ENCODE measurements at places on chromosomes 16 and 17. TPM values are rescaled to one million over a fixed set of nuclear protein-coding genes. Genes with fewer than 3 reads are reported as not detected.

Gene RASD1
- polyA plus RNA-seq, result 17.4 TPM

DNA sequence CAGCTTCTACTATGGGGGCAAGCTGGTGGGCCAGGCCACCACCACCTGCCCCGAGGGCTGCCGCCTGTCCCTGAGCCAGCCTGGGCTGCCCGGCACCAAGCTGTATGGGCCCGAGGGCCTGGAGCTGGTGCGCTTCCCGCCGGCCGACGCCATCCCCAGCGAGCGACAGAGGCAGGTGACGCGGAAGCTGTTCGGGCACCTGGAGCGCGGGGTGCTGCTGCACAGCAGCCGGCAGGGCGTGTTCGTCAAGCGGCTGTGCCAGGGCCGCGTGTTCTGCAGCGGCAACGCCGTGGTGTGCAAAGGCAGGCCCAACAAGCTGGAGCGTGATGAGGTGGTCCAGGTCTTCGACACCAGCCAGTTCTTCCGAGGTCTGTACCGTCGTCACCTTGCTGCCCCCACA lies 19.5 kb downstream of the IRF8 start:
- no peak overlapping the region for H3K4me3 ChIP-seq
- peaks cover 78% of the 10 kb centered on the region for H3K36me3 ChIP-seq
- H3K27ac ChIP-seq, result no peak overlapping the region
- H3K27me3 ChIP-seq, result no peaks in the 10 kb centered on the region
- DNase-seq, result no peak
- H3K4me1 ChIP-seq, result peaks cover 18% of the 10 kb centered on the region

GRCh38 chr16:70789595-70790447 lies 11.1 kb downstream of the VAC14 start:
- H3K36me3 ChIP-seq, result no peaks in the 10 kb centered on the region
- DNase-seq, result no peak
- H3K4me1 ChIP-seq, result no peaks in the 10 kb centered on the region
- no peak overlapping the region for H3K27ac ChIP-seq
- H3K27me3 ChIP-seq, result no peaks in the 10 kb centered on the region
- H3K4me3 ChIP-seq, result no peak overlapping the region

Gene SDK2
- polyA plus RNA-seq, result 0.21 TPM

DNA sequence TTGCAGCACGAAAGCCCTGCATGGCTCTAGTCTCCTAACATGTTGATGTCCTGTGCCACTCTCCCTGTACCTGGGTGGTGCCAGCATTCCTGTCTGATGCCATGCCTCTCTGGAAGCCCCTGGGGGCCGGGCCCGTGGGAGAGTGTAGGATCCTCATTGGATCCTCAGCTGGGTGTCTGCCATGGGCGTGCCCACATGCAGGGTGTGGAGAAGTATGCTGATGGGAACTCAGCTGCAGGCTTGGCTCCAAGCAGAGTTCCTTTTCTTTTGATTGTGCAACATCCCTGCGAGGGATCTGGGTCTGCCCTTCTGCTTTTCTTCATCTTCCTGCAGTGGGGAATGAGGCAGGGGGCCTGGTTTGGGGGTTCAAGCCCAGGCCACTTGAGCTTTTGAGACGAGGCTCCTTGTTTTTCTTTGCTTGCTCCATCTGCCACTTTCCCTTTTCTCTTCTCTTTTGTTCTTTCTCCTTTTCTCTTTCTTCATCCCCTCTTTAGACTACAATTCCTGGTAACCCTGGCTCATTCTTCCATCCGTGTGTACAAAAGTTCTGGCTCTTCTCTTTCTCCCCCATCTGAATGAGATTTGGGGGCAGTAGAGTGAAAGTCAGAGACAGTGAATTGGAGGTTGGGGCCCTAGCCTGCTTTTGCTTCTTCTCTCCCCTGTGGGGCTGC lies 32.9 kb downstream of the KSR1 start:
- peak; percentile 38 for DNase-seq
- no peaks in the 10 kb centered on the region for H3K36me3 ChIP-seq

DNA sequence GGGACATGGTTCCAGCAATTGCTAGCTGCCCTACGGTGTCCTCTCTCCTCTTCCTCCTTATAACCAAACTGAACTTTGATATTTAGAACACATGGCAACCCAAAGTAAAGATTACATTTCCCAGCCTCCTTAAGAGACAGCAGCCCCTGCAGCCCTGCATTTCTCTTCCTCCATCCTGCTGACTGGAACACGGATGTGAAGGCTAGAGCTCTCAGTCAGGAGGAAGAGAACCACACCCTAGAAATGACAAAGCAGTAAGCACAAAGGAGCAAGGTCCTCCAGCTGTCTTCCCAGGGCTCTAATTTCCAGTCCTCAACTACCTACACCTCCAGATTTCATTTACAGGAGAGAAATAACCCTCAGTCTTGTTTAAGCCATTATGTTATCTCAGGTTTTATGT lies 10.9 kb downstream of the DYNC1LI2 start:
- peaks cover 65% of the 10 kb centered on the region for H3K36me3 ChIP-seq
- H3K4me1 ChIP-seq, result peaks cover 15% of the 10 kb centered on the region
- peak overlapping the region; percentile 76 for H3K27ac ChIP-seq
- H3K4me3 ChIP-seq, result no peak overlapping the region
- no peaks in the 10 kb centered on the region for H3K27me3 ChIP-seq

Gene RHBDL1
- polyA plus RNA-seq, result 6.2 TPM

Gene ADCY9
- 4.3 TPM for polyA plus RNA-seq

Gene CDRT15L2
- polyA plus RNA-seq, result not detected

Gene DRC3
- polyA plus RNA-seq, result 0.54 TPM

DNA sequence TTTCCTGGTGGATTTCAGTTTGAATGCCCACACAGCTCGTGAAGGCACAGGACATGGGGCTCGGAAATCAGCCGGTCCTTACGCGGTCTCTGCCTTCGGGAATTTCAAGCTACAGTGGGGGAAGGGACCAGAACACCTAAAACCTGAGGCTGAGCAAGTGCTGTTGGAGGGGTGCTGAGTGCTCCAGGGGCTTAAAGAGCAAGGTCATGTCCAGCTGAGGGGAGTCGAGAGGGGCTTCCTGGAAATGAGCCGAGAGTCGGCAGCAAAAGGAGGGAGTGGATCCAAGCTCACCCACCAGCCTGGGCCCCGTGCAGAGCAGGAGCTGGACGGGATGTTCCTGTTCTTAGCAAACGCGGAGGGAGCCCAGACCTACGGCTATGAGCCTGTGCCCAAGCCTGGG lies 73.2 kb upstream of the RPL38 start:
- H3K27ac ChIP-seq, result no peak overlapping the region
- no peak overlapping the region for H3K4me3 ChIP-seq
- no peaks in the 10 kb centered on the region for H3K36me3 ChIP-seq
- no peaks in the 10 kb centered on the region for H3K4me1 ChIP-seq
- no peak for DNase-seq

DNA sequence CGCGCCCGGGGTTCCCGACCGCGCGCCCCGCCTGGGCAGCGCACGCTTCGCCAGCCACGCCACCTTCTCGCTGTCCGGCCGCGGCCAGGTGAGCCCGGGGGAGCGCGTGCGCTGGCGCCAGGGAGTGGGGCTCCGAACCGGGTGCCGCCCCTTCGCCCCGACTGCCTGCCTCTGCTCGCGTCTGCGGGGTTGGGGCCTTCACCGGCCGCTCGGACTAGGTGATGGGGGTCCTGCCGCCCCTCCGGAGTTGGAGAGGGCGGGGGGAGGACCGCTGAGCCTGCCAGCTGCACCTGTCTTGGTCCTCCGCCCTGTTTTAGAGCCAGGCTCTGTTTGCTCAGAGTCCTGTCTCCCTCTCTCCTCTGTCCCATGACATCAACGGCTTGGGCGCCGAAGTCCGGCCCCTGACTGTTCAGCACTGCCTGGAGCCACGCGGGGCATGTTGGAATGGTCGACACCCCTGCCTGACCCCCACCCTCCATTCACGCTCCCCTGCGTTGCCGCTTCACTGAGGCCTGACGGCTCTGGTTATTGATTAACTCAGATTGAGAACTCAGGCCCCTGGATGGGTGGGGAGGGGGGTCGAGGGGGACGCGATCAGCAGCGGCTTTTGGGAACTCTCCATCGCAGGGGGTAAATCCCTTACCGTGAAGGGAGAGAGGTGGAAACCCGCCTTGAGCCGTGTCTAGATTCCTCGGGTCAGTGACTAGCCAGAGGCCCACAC lies 748 bp downstream of the SMTNL2 start:
- peak overlapping the region; percentile 46 for H3K4me3 ChIP-seq
- H3K27ac ChIP-seq, result no peak overlapping the region
- no peaks in the 10 kb centered on the region for H3K36me3 ChIP-seq
- H3K27me3 ChIP-seq, result peaks cover 11% of the 10 kb centered on the region
- no peaks in the 10 kb centered on the region for H3K4me1 ChIP-seq

DNA sequence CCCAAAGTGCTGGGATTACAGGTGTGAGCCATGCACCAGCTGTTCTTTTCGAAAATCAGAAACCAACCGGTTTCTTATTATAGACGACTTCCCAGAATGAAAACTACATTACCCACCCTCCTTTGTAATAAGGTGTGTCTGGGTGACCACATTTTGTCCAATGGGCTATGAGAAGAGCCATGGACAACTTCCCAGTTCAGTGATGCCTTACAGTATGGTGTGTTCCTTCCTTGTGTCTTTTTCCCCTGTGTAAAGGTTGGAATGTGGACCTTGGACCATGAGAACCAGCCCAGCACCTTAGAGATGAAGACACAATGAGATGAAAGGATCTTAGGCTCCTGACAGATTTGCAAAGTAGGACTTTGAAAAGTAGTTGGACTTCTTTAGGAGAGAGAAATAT lies 85.0 kb upstream of the ATF7IP2 start:
- peak; percentile 81 for DNase-seq
- H3K27me3 ChIP-seq, result no peaks in the 10 kb centered on the region
- no peaks in the 10 kb centered on the region for H3K36me3 ChIP-seq

GRCh38 chr17:47275245-47275984 lies 21.8 kb downstream of the ITGB3 start:
- no peaks in the 10 kb centered on the region for H3K36me3 ChIP-seq
- no peak overlapping the region for H3K4me3 ChIP-seq
- H3K27me3 ChIP-seq, result no peaks in the 10 kb centered on the region
- H3K27ac ChIP-seq, result peak overlapping the region; percentile 64
- DNase-seq, result no peak

DNA sequence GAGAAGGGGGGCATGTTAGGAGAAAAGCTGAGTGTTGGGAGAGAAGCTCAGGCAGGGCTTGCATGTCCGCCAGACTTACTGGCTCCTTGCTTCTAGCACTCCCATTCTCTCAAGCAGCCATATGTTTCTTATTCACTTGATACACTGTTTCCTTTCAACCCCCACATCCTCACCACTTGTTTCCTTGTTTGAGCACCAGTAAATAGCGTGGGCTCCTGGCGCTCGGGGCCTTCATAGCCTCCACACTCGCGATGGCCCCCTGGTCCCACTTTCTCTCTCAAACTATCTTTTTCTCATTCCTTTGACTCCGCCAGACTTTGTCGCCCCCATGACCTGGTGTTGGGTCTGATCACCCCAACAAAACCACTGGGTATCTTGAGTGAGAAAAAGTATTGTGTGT lies 16.6 kb downstream of the ATP5PD start:
- H3K27ac ChIP-seq, result no peak overlapping the region
- no peaks in the 10 kb centered on the region for H3K36me3 ChIP-seq
- H3K4me1 ChIP-seq, result no peaks in the 10 kb centered on the region
- no peaks in the 10 kb centered on the region for H3K27me3 ChIP-seq
- H3K4me3 ChIP-seq, result no peak overlapping the region

Gene MAF
- polyA plus RNA-seq, result 65.9 TPM

DNA sequence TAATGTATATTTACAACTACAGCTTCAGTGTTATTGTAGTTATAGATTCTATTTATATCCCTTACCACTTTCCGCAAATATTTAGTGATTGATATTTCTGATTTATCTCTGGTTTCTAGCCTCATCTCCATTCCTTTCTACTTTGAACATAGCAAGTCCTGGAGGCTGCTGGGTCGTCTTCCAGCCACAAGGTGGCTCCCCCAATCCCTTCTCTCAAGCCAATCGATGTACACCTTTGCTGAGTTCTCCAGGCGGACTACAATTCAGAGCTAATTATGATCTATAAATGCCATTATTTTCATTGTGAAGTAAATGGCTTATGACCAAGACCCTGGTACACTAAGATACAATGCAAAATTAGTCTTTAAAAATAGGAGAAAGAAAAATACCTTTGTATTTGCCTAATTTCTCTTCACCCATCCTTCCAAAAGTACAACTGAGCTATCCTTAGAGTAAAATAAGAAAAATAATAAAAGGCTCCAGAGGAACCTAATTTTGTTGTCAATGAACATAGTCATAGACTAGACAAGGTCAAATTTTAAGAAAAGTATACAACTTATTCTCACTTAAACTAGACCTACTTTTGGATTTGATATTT lies 122.1 kb downstream of the SKAP1 start:
- no peak overlapping the region for H3K27ac ChIP-seq
- H3K4me3 ChIP-seq, result no peak overlapping the region
- DNase-seq, result peak; percentile 70
- no peaks in the 10 kb centered on the region for H3K27me3 ChIP-seq

DNA sequence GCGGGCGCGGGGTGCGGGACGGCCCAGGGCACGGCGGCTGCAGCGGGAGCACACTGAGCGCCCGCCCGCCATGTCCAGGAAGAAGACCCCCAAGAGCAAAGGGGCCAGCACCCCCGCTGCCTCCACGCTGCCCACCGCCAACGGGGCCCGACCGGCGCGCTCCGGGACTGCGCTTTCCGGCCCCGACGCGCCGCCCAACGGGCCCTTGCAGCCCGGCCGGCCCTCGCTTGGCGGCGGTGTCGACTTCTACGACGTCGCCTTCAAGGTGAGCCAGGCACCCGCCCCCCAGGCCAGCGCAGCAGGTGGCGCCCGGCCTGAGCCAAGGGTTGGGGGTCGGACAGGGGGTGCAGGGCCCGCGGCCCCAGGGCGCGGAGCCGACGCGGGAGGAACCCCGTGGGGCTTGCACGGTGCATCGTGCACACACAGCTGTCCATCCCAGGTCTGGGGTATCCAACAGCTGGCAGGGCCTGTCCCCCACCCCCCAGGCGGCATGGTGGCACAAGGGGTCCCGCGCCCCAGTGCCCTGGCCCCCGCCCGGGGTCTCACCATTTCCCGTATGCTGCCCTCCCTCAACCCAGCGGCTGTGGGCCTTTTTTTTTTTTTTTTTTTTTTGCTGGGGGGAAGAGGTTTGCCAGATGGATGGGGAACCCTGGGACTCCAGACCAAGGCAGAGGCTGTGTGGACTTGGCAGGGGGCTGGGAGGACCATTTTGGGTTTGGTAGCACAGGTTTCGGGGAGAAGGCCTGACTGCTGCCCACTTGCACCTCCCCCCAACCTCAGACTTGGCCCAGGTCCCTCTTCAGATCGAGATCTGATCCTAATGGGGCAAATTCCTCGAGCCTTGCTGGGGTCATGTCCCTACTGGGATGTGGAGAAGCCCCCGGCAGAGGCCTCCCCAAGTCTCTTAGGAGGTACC lies 547 bp downstream of the RAB26 start:
- no peaks in the 10 kb centered on the region for H3K27me3 ChIP-seq
- peaks cover 3% of the 10 kb centered on the region for H3K4me1 ChIP-seq
- H3K4me3 ChIP-seq, result peak overlapping the region; percentile 57
- H3K27ac ChIP-seq, result no peak overlapping the region
- H3K36me3 ChIP-seq, result no peaks in the 10 kb centered on the region

- H3K4me1 ChIP-seq, result peaks cover 6% of the 10 kb centered on the region
- H3K27me3 ChIP-seq, result no peaks in the 10 kb centered on the region
- H3K27ac ChIP-seq, result peak overlapping the region; percentile 88
- peak overlapping the region; percentile 79 for H3K4me3 ChIP-seq
- DNase-seq, result no peak
Measured at GRCh38 chr17:16652847-16653366, 743 bp downstream of the ZNF624 start.

All from small intestine (tissue), 16 donors.